ENCODE measurements at places on chromosomes 5 and 9.

DNA sequence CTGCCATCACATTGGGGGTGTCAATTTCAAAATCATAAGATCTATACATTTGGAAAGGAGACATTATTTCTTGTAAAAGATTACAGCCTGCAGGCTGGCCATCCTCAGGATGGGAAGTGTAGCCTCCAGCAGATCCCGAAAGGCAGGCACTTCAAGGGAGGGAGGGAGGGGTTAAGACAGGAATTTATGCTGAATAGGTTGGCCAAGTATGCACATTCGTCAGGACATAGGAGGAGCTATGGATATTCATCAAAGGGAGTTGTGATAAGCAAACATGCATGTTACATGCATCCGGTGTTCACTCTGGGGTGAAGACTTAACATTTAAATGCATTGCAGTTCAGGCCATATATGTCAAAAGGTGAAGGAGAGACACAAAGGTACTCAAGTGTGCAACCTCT is 119.4 kb downstream of the CEP120 start:
- no peak for DNase-seq

DNA sequence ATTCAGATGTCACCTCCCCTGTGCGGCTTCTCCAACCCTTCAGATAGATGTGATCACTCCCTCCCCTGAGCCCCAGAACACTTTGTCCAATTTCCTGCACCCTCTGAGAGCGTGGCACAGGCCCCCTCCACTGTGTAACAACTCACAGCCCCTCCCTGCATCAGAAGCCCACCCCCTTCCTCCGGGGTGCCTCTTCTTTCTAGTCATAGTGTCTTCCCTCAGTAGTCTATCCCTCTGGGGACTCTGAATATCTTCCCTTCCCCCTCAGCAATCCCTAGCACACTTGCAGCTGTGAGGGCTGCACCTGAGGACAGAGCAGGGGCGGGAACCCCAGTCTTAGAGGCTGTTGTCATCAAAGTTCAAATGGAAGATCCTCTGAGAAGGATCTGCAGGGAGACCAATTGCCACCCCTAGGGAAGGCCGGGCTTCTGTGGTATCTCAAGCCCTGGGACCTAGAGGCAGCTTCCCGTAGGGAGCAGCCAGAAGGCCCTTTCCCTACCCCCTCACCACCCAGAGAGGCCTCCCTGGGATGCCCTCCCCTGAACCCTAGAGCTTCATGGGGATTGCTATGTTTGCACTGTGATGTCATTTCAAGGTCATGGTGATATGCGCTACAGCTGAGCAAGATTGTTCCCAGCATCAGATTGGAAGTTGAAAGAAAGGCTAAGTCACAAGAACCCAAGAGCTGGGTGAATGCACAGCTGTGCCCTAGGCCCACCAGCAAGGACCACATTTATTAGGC is 70.7 kb downstream of the THBS4 start:
- no peak for DNase-seq

- DNase-seq = peak; percentile 4
These were observed 9.1 kb downstream of the MEGF10 start for GRCh38 chr5:127299678-127300077.

- no peak for DNase-seq
These were observed 5.8 kb upstream of the PLPPR1 start for GRCh38 chr9:101022704-101023103.

DNA sequence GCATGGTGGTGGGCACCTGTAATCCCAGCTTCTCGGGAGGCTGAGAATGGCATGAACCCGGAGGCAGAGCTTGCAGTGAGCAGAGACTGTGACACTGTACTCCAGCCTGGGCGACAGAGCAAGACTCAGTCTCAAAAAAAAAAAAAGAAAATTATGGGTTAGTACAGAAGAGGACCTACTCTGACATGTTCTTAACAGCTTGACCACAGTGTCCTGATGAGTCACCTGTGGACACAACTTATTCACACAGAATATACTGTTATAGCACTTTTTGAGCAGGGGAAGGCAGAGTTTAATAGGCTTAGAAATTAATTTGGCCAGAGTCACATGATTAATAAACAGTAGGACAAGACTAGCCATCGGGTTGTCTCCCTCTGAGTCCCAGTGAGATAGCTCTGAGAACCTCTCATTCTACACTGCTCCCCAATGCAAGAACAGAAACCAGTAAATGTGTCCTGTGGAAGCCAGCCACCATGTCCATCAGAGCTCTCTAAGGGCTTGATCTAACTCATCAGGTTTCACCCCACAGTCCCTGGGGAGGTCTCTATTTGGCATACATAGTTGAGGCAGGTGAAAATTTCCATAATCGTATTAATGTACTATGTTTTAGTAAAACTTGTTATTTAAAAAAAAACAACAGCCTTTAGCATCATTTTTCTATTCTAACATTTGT is 1077.9 kb upstream of the C9orf72 start:
- DNase-seq = no peak

DNA sequence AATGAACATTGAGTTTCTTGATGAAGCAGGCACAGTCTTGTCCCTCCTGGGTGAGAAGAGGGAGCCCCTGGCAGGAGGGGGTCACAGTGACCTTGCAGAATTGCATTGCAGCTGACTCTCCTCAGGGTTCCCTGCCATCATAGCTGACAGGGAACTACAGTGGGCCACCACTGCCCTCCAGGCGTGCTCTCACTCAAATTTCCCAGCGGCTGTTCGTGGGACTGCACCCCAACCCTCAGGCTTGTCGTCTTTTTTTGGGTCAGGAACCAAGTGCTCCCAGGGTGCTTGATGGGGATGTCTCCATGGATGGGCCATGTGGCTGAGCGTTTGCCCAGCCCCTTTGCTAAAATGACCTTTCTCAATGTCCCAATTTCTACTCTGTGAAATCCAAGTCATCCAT is 215.8 kb downstream of the MELK start:
- peak; percentile 6 for DNase-seq
